ENCODE measurements at places on chromosomes 3 and 15.

GRCh38 chr3:149850787-149851584, 38.0 kb downstream of the RNF13 start:
- peak; percentile 40 for DNase-seq

DNA sequence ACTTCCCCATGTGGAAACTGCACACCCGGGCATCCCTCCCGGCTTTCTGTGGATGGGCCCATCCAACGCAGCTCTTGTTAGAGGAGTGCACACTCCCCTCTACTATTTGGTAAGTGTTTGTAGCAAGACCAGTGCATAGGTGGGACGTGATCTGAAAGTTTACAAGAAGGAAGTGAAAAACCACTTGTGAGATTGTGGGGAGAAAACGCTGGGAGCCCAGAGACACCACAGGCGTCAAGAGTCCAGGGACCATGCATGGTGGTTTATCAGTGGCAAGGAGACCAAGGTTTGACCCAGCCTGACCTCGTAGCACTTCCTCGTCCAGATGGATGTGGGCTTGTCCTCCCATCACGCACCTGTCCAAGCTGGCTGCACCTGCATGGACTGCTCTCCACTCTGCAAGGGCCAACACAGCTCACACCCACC, 51.6 kb downstream of the ATP10A start:
- no peak for DNase-seq

DNA sequence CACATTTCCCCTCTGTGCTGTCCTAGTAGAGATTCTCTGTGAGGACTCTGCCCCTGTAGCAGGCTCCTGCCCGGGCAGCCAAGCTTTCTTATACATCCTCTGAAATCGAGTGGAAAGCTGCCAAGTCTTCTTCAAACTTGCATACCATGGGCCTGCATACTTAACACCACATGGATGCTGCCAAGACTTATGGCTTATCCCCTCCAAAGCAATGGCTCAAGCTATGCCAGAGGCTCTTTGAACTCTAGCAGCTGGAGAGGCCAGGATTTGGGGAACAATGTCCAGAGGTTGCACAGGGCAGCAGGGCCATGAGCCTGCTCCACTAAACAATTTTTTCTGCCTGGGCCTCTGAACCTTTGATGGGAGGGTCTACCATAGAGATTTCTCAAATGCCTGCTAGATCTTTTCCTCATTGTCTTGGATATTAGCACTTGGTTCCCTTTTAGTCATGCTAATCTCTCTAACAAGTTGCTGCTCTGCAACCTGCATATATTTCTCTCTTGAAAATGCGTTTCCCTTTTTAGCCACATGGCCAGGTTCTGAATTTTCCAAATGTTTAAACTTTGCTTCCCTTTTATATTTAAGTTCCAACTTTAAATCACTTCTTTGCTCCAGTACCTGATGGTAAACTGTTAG, 6.1 kb upstream of the PLSCR4 start:
- no peak for DNase-seq

GRCh38 chr3:148694116-148694515, 3.6 kb upstream of the AGTR1 start:
- no peak for DNase-seq

DNA sequence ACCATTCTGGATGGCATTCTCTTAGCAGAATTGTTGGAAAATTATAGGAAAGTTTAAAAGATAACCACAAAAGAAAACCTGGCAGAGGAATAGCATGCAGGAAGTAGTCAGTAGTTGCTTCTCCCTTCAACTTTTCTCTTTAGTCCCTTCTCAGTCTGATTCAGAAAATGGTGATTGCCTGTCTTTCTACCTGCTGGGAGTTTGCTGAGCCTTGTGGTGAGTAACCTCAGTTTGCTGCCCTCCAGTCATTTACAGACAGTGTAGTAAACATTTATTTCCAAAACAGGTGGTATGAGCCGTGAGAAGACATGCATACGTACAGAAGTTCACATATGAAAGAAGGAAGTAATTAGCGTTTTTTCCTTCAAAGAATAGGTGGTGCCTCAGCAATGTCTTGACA, 224.7 kb upstream of the POU1F1 start:
- DNase-seq = no peak

DNA sequence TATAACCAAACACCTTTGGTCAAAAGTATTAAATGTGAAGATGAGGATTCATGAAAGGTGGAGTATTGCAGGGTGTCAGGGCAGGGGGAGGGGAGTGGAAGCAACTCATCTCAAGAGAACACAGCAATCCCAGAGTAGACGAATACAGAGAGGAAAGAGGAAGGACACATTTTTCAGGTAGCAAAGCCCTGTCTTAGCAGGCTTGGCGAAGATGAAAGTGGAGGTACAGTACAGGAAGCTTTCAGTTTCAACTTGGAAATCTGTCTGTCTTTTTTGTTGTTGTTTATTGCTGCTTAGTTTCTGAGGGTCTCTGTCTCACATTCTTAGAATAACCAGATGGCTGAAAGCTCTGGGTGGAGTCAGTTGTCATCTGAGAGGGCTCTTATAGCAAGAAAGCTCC, 80.8 kb upstream of the GPR149 start:
- no peak for DNase-seq

- no peak for DNase-seq
Measured at GRCh38 chr3:11146773-11147660, 7.3 kb upstream of the HRH1 start.

- no peak for DNase-seq
Measured at GRCh38 chr15:46701346-46701745, 1016.0 kb upstream of the SEMA6D start.

DNA sequence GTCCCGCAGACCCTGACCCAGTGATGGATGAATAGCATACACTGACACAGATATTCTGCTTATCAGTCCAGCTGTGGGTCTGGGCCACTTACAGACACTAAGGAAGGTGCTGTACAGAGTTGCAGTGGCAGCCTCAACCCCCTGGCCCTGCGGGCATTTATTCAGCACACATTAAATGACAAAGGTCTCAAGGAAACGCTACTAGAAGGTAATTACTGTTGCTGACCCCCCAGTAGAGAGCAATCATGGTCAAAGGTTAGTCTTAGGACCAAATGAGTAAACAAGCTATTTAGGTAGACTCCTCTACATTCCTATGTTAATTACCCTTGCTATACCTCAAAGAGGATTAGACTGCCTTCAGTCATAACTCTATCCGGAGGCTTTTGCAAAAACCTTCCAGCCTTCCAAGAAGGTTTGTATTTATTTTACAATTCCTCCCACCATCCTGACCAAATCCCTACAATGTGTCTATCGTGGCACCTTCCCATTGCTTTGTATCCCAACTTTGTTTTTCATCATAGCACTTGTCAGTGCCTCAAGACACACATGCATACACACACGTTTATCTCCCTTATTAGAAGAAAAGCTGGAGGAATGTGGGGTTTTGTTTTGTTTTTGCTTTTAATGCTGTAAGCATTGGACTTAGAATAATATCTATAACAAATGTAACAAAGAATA, 227.9 kb downstream of the PYDC2 start:
- no peak for DNase-seq

DNA sequence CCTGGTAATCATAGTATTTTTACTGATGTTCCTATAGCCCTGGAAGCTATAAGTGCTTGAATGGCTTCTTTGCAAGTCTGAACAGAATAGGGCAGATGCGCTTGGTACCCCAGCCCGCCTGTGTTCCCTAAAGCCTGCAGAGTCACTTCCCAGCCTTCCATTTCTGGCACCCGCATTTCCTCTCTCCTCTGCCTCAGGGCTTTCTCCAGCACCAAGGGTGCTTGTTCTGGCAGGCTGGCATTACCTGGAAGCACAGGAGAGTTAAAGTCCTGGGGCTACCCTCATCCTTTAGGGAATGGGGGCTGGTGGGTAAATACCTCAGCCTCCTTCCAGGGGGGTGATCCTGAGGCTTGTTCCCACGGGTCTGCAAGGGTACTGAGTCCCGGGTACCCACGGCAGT, 7.4 kb upstream of the CHRNA3 start:
- DNase-seq = no peak

- no peak for DNase-seq
Measured at GRCh38 chr15:64038878-64039610, 7.2 kb downstream of the DAPK2 start.

DNA sequence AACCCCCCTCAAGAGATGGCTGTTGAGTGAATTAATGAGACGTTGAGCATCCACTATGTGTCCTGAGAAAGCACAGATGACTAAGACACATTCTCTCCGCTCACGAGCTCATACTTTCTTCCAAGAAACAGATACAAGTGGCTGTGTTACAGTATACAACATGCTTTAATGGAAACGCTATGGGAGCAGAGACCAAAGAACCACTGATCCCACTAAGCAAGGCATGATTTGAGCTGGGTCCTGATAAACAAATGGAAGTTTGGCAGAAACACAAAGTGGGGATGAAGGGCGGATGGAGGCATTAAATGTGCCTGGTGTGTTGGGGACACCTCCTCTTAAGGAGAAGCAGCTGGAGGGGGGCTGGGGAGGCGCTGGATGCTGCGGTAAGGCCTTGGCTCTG, 129.4 kb downstream of the UACA start:
- DNase-seq = no peak
